ENCODE measurements at places on chromosomes 1 and 21.

DNA sequence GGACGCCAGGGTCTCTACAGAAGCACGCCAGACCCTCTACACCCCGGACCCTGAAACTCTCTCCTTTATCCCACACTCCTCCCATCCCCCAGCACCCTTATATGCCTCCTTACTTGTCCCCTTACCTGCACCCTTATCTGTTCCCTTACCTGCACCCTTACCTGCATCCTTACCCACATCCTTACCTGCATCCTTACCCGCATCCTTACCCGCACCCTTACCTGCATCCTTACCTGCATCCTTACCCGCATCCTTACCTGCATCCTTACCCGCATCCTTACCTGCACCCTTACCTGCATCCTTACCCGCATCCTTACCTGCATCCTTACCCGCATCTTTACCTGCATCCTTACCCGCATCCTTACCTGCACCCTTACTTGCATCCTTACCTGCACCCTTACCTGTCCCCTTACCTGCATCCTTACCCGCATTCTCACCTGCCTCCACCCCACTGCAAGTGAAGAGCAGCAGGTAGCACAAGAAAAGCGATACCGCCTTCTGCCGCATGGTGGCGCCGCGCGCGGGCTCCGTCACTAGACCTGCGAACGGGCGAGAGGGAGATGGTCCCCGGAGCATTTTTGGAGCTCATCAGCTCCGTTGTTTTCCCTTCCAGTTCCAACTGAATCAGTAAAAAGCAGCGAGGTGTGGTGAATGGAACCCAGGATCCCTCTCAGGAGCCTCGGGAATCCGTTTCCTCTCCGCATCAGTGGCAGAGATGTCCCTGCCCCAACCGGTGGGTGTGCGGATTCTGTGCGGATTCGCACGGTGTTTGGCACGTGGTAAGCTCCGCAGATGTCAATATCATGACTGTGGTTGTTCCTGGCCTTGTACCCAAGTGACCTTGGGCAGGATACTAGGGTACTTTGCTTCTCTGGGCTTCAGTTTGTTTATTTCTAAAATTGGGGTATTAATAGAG lies 2.9 kb downstream of the IFI6 start:
- peak; percentile 40 for DNase-seq

DNA sequence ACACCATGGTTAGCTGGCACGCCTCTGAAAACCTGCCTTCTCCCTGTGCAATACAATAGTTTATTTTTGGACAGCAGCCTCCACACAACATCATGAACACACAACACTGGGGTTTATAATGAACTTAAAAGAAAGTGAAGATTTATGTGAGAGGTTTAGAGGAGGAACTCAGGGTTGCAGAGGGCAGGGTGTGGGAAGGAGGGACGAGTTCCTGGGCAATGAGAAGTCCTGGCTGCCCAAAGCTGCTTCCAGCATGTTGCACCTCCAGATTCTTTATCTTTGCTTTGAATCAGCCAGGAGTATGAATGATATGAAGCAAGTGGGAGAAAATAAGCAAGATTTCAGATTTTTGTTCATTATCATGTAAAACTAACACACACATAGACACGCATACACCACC lies 11.3 kb upstream of the LRRC8D start:
- DNase-seq: no peak

GRCh38 chr1:41448821-41449220 lies 35.7 kb downstream of the EDN2 start:
- DNase-seq: no peak

- DNase-seq: no peak
These were observed 29.5 kb downstream of the KCNA3 start for GRCh38 chr1:110645211-110645610.

- DNase-seq: no peak
These were observed 2.2 kb downstream of the ZNF436 start for GRCh38 chr1:23367451-23367790.

DNA sequence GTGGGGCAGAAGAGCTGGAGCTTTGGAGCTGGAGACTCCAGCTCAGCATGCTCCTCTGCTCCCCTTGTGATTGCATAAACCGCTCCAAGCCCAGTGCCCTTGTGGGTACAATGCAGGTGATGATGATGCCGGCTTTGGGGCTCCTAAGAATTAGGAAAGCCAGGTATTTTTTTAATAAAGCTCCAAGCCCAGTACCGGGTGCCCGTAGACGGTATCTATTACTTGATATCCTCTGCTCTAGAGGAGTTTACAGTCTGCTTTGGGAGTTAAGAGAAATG lies 27.2 kb downstream of the TENT5C start:
- no peak for DNase-seq

- DNase-seq: no peak
These were observed 61.6 kb upstream of the ATP5PO start for GRCh38 chr21:33977017-33977720.

DNA sequence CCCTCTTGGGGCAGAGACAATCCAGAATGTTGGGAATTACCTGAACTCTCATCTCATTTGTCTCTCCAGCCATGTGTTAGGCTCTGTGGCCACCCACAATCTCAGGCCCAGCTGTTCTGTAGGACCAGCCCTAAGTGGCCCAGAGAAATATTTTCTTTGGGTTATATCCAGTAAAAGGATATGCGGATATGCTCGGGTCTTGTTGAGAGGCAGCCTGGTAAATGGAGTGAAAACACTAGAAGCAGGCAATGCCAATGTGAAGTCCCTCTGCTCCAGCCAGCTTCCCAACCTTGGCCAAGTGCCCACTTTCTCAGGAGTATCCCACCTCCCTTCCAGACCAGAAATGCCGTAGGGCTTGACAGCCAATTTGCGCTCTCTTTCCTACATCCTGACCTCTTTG lies 192.2 kb downstream of the ST6GALNAC3 start:
- no peak for DNase-seq

DNA sequence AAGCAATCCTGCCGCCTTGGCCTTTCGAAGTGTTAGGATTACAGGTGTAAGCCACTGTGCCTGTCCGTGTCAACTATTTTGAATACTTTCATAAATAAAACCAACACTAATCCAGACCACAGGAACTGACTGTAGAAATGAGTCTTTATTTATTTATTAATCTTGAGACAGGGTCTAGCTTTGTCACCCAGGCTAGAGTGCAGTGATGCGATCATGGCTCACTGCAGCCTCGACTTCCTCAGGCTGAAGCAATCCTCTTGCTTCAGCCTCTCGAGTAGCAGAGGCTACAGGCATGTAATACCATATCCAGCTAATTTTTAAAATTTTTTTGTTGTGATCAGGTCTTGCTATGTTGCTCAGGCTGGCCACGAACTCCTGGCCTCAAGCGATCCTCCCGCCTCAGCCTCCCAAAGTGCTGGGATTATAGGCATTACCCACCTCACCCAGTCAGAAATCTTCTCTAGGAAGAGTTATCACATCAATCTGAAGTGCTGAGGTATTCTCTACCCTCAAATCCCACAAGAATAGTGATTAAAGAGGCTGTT lies 21.7 kb upstream of the CPLANE2 start:
- no peak for DNase-seq

GRCh38 chr1:201640624-201641023 lies 101.7 kb downstream of the NAV1 start:
- no peak for DNase-seq

GRCh38 chr1:103937763-103938357 lies 188.2 kb downstream of the AMY1C start:
- no peak for DNase-seq

DNA sequence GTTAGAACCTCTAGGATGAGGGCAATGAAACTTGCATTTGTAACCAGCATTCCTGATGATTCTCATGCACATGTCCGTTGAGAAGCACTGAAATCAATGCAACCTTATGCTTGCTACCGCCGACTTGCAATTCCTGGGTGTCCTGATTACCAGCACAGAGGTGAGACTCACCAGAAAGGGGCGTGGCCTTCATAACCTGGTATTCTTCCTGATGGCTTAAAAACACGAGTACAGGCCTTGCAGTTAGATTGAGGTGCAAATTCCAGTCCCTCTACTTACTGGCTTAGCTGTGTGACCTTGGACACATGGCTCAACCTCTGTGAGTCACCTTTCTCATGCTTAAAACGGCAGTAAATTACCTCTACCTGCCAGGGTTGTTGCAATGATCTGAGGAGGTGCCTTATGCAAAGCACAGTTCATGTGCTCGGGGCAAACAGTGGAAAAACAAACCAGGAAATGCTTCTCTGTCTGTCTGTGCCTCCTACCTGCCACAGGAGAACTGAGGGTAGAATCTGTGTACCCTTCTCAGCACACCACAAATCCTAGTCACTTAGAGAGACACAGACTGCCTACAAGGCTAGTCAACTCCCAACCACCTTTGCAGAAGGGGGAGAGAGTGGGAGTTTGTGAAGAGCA lies 39.1 kb upstream of the ECE1 start:
- DNase-seq: no peak

DNA sequence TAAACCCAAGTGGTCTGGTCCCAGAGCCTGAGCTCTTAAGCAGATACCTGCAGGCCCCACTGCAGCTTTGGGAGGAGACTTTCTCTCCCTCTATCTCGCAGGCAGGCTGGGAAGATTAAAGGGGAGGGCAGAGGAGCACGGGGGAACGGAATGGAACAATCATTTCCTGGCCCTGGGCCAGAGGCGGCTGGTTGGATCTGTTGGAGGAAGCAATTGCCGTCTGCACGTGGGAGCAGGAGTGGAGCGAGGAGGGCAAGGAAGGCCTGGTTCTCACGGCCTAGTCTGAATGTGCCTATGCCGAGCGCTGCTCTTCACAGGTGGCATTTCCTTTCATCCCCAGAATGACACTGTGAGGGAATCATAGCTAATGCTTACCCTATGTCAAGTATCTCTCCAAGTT lies 23.7 kb downstream of the NKAIN1 start:
- DNase-seq: peak; percentile 90

DNA sequence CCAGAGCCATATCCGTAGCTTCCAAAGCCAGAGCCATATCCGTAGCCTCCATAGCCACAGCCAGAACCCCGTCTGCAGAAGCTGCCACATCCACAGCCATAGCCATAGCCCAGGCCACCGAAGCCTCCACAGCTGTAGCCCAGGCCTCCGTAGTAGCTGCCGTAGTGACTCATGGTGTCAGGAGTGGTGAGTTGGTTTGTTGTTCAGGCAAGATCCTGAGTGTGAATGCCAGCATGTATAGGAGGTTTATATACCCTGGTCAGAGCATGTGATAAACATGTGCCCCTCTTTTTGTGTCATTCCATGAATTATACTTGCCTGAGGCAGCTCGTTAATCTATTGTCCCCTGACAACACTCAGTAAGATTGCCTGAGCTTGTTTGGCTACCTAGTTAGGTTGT lies at the start of gene KRTAP19-1:
Gene KRTAP19-1, minus strand, starts transcription at position 223 of the 400 bp plus-strand sequence. Its CDS starts 50 bp downstream, at position 173.
- DNase-seq: no peak

DNA sequence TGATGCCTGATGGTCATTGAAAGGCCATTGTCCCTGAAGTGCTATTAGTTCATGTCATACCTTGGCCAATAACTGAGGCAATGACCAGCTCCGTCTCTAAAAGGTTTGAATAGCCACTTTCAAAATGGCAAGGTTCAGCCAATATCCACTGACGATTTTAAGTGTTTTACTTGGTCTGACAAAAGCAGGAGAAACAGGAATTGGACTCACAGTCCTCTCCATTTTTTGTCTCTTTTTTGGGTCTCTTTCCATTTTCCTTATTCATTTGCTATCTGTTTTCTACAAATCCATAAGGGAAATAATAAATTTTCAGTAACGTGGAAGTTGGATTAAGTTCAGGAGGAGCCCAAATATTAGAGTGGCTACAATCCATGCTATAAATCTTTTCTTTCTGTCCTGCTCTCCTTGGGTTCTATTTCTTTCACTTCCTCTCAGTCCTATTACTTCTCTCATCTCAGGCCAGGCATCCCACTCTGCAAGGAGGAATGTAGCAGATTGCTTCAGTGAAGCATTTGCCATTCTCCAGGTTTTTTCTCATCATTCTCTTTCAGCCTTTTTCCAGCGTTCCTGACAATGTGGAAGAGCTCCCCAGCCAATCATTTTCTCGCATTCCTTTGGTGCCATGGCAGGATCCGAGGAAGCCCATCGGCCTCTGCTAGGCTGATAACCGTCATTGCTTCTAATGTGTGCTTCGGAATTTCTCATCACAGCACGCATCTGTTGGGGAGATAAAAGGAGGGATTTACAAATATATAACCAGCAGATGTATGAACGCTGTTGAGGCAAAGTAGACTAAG lies 414.5 kb downstream of the ADGRL2 start:
- DNase-seq: no peak

- DNase-seq: no peak
These were observed 9.2 kb downstream of the ACADM start for GRCh38 chr1:75733661-75734060.

DNA sequence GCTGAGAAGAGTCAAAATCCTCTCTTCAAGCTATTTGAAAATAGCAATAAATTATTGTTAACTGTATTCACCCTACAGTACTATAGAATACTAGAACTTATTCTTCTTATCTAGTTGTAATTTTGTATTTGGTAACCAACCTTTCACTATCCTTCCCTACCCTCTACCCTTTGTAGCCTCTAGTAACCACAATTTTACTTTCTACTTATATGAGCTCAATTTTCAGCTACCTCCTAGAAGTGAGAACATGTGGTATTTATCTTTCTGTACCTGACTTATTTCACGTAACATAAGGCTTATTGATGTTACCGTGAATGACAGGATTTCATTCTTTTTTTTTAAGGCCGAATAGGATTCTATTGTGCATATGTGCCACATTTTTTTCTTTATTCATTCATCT lies 30.0 kb downstream of the ZC3H11B start:
- DNase-seq: no peak

DNA sequence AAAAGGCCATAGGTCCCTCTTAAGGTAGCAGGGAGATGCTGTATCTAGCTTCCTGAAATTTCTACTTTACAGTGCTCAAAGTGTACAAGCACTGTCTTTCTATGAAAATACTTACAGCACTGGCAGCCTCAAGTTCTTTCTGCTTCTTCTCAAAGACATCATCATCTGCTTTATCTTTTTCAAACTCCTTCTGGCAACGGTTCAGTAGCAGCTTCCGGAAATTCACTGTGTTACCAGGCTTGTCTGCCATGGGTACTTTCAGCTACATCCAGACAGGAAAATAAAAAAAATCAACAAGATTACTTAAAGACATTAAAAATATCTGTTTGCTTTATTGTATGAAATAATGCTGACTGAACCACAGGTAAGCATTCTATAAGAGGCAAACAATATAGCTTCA lies 77.9 kb upstream of the HP1BP3 start:
- DNase-seq: no peak

Data from NCI-H2081 (cell line).